ENCODE measurements at places on chromosomes 1 and 21.

GRCh38 chr1:39926343-39926793 lies 24.7 kb upstream of the MYCL start:
- no peak for DNase-seq

DNA sequence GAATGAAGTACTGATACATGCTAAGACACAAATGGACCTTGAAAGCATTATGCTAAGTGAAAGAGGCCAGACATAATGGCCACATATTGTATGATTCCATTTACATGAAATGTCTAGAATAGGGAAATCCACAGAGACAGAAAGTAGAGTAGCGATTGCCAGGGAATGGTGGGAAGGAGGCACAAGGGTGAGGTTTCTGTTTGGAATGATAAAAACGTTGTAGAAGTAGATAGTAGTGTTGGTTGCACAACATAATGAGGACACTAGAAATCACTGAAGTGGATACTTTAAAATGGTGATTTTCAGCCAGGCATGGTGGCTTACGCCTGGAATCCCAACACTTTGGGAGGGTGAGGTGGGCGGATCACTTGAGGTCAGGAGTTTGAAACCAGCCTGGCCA lies 97.6 kb upstream of the VANGL1 start:
- no peak for DNase-seq

DNA sequence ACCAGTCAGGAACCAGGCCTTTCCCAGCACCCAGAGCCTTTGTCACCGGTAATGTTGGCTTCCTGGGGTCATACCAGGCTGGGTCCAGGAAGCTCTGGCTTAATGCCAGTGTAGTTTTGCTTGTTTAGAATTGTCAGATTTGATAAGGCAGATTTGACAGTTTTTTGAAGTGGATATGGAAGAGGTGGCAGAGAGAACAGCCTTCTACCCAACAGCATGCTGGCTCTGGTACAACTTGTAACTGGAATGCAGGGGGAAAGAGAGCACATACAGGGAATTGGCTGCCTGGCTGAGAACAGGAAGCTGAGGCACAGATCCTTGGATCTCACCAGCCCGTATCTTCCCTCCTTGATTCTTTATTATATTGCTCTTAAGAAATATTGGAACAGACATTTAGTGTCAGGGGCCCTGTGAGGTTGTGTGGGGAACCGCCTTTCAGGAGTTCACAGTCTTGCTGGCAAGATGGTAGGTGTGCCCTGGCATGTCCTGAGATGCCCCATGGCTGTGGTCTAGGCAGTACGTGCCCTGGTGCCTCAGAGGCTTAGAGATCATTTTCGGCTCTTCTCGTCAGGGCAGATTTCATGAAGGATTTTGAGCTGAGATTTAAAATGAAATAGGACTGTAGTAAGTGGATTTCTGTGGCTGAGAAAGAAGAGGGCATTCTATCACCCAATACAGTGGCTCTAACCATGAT lies 227.0 kb downstream of the PBX1 start:
- no peak for DNase-seq

DNA sequence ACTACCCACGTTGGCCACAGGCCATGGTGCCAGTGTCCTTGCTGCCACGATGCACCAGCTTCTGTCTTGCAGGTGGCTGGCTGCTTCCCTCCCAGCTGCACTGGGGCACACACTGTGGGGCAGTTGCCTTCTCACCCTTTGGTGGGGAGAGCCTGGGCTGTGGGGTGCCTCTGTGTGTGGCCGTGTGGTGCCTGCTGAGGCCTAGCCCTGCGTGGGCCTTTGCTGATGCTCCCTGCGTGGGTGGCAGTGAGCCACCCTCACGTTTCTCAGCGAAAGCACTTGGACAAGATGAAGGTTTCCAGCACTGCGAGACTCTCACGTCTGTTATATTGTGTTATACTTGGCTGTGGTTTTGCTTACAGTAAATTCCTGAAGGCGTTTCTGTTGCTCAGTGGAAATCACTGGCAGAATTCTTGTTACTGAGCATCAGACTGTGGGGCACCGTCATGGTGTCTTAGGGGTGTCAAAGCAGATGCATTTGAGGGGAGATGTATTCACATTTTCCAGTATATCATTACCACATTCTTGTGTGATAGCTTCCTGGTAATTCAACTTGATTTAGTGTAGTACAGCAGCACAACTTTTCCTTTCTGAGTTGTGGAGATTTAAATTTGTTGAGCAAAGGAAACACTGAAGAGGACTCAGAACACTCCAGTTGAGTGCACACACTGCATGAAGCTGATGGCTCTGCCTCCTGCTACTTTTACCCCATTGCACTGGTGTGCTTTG lies 124.7 kb downstream of the PCBP3 start:
- DNase-seq: no peak

DNA sequence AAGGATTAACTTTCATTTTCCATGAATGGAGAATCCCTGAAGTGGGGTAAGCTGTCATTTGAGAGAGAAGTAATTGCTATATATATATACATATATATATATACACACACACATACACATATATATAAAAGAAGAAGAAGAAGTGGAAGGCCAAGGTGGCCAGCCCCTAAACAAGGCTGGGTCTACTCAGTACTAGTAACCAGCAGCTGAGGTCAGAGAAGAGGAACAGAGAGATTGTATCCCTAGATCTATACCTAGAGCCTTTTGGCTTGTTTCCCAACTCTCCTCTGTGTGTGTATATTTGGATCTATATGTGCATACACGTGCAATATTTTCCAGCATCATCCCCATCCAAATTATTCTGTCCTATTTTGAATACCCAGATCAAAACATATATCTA lies 5.2 kb downstream of the TNFSF4 start:
- no peak for DNase-seq
